ENCODE measurements at places on chromosomes 3 and 15. TPM values are rescaled to one million over a fixed set of nuclear protein-coding genes. Genes with fewer than 3 reads are reported as not detected.

The KCTD6 gene
- polyA plus RNA-seq: 12.2 TPM

The USP3 gene
- polyA plus RNA-seq: 50.7 TPM

The CFAP100 gene
- not detected for polyA plus RNA-seq

The ATP8B4 gene
- polyA plus RNA-seq: 0.23 TPM

GRCh38 chr3:196660381-196661166 lies 21.1 kb downstream of the NRROS start:
- H3K4me3 ChIP-seq: no peak overlapping the region
- no peaks in the 10 kb centered on the region for H3K27me3 ChIP-seq
- no peak overlapping the region for H3K27ac ChIP-seq
- DNase-seq: no peak
- peaks cover 6% of the 10 kb centered on the region for H3K36me3 ChIP-seq

GRCh38 chr3:167835359-167835758 lies 99.8 kb downstream of the SERPINI1 start:
- no peak overlapping the region for H3K4me3 ChIP-seq
- no peak for DNase-seq
- H3K4me1 ChIP-seq: no peaks in the 10 kb centered on the region
- no peaks in the 10 kb centered on the region for H3K27me3 ChIP-seq
- H3K36me3 ChIP-seq: no peaks in the 10 kb centered on the region
